Melanocyte of skin (primary cell): ENCODE measurements at places on chromosomes 4 and X. TPM values are rescaled to one million over a fixed set of nuclear protein-coding genes. Genes with fewer than 3 reads are reported as not detected.

Gene ADH1C
- not detected in 2 replicates for total RNA-seq

Gene TMPRSS11D
- not detected in 2 replicates for total RNA-seq

Gene RAB40A
- under 0.01 and 0.36 TPM in 2 replicates for total RNA-seq

Gene PLAC8
- total RNA-seq: not detected in 2 replicates

Gene TET2
- 12.4 and 21.1 TPM in 2 replicates for total RNA-seq

Gene CTAG2
- total RNA-seq: 17.1 TPM in 1 of 2 replicates, not detected in the other

Gene TLR10
- total RNA-seq: under 0.01 and 0.36 TPM in 2 replicates

Gene SPANXA1
- total RNA-seq: not detected in 2 replicates
